NCI-H1048 (cell line): ENCODE measurements at places on chromosomes 2 and 18.
A peak's percentile ranks its signal among the peaks of the same experiment; 100 is the strongest.

DNA sequence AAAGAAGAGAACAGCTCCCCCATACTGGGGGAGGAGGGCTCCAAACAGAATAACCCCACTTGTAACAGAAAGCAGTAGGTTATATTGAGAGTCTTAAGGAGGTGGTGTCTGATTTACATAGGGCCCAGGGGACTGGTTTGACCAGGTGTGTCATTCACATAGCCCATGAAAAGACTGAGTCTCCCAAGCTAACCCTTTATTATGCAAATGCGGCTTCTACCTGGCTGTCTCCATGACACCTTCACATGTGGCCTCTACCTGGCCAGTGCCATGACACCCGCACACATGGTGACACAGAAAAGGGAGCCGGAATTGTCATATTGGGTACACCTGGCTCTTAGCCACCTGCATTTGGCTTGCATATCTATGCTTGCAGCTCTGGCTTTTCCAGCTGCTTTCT is 1057.2 kb upstream of the PIK3C3 start:
- DNase-seq, result no peak

DNA sequence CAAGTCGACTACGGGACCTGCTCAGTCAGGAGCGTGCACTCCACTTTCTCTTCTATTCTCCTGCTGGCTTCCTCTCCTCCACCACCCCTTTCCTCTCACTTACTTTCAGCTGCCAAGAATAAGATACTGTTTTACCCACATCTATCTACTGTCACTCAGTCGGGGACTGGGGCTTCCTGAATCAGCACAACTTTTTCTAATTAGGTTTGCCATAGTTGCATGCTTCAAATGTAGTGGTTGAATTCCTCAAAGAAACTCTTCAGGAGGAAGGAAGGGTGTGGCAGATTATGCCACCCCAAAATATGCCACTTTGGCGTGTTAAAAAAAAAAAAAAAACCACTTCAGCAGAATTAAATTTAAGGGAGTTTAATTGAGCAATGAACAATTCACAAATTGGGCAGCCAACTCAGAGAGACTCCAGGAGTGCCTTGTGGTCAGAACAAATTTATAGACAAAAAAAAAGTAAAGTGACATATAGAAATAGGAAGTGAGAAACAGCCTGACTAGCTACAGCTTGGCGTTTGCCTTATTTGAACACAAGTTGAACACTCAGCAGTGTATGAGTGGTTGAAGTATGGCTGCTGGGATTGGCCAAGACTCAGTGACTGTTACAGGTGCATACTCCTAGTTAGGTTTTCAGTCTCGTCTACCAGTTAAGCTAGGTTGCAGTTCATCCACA is 32.5 kb upstream of the RMDN2 start:
- no peak for DNase-seq

DNA sequence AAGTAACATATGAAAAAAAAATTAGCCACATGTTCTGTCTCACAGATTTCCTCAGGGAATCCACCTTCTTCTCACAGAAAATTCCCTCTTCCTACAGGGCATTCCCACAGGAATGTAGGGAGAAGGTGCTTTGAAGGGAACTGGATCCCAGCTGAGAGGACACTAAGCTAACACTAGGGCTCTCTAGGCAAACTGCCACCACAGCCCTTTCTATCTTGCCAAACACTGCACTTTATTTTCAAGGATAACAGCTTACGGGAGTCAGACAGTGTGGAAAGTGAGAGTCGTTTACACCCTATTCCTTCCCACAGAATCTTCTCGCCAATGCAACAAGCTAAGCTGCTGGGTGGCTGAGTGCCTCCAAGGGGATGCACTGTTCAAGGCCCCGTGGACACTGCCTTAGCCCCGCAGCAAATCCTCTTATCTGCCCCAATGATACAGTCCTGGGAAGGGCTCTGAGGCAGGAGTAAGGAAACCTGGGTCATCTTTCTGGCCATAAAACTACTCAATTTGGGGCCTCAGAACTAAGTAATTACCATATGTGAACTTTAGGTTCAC is 76.9 kb downstream of the CCDC93 start:
- no peak for DNase-seq

GRCh38 chr2:45643543-45644542 is 7.6 kb upstream of the PRKCE start:
- DNase-seq, result peak; percentile 38

GRCh38 chr2:241814393-241814642 is 5.3 kb downstream of the NEU4 start:
- no peak for DNase-seq

- DNase-seq, result no peak
Observed at GRCh38 chr2:48448274-48449061, 81.5 kb upstream of the STON1 start.

DNA sequence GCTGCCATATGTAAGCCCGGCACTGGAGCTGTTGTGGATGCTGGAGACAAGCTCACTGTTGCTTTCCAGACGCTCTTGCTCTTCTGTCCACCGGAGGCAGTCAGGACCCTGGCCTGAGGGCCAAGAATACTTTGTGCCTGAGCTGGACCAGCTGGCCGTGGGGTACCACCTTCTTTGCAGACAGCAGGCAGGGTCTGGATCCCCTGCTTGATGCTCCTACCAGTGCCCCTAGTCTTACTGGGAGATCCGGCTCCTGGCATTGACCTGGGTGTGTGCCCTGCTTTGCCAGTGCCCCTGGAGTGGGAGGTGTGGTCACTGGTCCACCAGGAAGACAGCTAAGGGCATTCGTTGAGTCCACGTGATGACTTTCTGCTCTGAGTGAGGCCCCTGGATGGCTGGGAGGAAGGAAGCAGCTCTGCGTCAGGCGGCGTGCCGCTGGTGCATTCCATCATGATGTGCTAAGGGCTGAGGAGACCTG is 59.3 kb downstream of the LRRFIP1 start:
- DNase-seq, result no peak

DNA sequence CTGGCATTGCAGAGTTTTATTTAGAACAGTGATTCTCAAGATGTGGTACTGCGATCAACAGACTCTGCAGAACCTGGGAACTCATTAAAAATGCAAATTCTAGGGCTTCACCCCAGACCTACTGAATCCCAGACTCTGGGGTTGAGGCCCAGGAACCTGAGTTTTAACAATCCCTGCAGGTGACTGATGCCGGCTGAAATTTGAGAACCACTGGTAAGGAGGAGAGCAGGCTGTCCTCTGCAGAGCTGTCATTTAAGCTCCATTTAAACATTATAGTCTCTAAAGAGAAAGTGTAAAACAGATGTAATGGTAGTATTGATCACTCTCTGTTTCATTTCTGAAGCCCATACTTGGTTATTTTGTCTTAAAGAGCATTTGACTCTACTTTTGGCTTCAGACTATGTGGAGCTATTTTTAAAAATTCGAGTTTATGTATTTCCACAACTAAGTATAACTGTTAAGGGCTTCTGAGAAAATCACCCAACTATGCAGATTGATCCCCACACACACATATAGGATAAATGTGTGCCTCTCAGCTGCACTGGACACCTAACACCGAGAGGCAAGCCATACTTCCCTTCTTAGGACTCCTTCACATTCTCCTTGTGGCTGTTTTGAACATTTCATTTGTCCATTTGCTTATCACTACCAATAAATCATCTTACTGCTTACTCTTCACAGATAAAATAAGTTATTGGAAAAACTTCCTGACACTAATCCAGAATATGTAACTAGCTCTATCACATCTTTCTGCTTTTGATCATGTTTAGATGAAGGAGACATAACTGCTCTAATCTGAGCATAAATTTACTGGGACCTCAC is 487.5 kb downstream of the DLGAP1 start:
- no peak for DNase-seq
